NCI-H187 treated with DMSO at 0.1 percent for 48 hours (cell line): ENCODE measurements at places on chromosomes 13 and 19.

GRCh38 chr13:86082121-86082520 lies 282.9 kb upstream of the SLITRK6 start:
- DNase-seq = no peak

DNA sequence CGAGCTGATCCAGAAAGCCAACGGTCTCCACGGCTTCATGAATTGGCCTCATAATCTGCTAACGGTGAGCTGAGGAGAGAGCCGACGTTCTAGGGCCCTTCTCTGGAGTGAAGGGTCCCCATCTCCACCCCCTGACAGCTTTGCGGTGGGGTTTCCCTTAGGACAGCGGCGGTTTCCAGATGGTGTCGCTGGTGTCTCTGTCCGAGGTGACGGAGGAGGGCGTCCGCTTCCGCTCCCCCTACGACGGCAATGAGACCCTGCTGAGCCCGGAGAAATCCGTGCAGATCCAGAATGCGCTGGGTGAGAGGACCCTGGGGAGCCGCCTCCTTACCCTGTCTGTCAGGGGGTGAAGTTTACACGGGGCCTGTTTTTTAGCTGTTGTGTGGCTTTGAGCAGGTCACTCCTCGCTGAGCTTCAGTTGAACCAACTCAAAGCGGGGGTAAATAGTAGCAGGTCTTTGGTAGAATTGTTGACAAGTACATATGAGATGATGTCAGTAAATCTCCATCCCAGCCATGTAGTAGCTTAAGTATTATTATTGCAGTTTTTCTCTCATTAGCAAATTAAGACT lies 801 bp downstream of the QTRT1 start:
- no peak for DNase-seq

DNA sequence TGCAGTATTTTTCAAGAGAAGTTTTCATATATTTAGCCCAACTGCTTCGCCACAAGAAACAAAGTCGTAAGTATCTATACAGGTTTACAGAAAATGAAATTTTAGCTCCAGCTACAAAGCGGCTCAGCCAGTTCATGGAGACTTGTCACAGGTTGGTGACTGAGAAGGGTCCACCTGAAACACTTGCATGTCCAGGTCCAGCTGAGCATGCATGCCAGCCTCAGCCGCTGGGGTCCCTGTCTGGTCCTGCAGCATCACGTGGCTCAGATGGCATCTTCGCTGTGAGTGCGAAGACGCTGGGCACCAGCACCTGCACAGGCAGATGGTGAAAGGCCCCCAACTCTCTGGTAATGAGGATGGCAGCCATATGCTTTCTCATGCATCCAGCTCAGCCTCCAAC lies 63.8 kb downstream of the SHISA2 start:
- DNase-seq = no peak

DNA sequence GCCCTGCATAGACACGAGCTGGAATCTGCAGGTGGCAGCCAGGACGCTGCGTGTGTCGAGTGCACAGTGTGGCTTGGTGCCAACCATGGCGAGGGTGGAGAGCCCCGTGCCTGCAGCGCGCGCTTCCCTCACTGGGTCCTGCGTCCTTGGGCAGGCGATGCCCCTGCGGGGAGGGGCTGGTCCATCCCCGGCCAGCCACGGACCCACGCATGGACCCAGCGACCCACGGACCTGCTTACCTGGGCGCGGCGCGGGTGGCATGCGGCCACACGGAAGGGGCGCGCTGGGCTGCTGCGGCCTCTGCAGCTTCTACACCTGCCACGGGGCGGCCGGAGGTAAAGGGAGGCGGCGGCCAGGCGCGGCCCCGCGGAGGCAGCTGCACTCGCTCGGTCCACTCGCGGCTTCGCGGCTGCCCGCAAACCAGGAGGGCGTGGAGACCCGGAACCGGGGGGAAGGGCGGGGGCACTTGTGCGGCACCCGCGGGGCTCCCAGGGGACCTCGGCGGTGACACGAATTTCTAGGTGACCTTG lies 569 bp upstream of the MCF2L start:
- peak; percentile 33 for DNase-seq

- DNase-seq = no peak
These were observed 23.1 kb downstream of the TBC1D4 start for GRCh38 chr13:75458696-75459422.

DNA sequence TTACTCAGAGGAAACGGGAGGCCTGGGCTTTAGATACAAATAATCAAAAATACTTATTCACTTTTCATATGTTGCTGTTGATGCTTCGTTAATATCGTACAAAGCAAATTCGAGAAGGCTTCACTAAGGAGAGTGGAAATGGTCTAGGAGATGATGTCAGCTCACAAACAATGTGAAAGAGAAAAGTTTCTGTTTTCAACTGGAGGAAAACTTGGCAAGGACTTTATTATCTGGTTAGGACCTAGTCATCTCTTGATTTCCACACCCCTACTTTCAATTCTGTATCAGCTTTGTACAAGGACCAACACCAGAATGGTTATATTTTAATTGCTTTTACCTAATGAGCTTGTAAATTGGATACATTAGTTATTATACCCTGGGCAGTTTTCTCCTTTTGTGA lies 88.0 kb downstream of the SLC10A2 start:
- no peak for DNase-seq
